Ovary (tissue), 10 donors: ENCODE measurements at places on chromosomes 12 and 14.

GRCh38 chr14:94102768-94103482, 7.6 kb upstream of the IFI27 start:
- no peak for DNase-seq

DNA sequence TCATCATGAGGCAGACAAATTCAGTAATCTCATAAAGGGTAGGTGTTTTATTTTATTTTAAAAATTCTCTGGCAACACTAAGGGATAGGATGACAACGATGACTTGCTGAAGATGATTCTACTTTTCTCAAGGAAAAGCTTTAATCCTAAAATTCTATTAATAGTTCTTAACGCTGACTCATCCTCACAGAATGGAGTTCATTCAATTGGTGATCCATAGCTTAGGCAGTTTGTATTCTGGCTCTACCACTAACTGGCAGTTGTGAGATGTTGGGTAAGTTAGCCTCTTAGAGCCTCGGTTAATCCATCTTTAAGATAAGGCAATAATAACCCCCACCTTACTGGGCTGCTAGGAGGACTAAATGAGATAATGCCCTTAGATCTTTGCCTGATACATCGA, 116.3 kb downstream of the RTN1 start:
- DNase-seq: no peak

DNA sequence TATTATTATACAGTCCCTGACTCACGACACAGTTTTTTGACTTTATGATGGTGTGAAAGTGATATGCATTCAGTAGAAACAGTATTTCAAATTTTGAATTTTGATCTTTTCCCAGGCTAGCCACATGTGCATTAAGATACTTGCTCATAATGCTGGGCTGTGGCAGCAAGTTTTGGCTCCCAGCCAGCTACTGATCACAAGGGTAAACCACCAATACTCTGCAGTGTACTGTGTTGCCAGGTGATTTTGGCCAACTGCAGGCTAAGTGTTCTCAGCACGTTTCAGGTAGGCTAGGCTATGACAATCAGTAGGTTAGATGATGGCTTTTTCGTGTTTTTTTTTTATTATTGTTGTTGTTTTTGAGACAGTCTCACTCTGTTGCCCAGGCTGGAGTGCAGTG, 69.4 kb upstream of the ACTN1 start:
- DNase-seq: peak; percentile 56

DNA sequence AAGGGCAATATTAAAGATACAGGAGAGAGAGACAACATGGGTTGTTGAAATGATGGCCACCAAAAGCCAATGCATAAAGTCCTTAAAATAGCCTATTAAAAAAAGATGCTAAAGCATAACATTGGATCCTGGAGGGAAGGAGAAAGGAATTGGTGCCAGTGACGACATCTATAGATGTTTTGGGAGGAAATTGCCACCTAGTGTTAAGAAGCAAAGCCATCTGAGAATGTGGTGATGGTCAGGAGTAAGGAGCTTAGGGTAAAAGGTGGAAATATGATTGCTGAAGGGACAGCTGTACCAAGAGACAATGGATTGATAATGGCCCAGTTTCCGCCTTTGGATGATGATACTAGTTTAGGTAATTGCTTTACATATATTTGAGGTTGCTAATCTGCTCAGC, 85.1 kb downstream of the TMEM30B start:
- DNase-seq: no peak

- DNase-seq: no peak
Measured at GRCh38 chr14:69316449-69317101, 56.6 kb downstream of the GALNT16 start.

DNA sequence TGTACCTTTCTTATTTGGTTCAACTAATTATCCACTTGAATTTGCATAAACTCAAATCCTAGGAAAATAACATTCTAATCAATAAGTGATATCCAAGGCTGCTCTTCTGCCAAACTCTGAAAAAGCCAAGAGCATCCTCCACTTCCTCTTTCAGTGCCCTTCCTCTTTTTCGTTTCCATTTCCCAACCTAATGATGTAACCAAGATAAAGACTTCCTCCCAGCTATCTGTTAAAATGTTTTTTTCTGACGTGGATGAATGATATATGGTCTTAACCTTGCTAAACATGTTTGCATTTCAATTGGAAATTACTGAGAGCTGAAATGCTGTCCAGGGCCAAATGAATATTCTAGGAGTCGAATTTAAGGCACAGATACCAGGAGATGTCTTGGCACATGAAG, 459.5 kb upstream of the PDE3A start:
- no peak for DNase-seq

- DNase-seq: no peak
Measured at GRCh38 chr12:70255311-70255710, 12.1 kb downstream of the CNOT2 start.

DNA sequence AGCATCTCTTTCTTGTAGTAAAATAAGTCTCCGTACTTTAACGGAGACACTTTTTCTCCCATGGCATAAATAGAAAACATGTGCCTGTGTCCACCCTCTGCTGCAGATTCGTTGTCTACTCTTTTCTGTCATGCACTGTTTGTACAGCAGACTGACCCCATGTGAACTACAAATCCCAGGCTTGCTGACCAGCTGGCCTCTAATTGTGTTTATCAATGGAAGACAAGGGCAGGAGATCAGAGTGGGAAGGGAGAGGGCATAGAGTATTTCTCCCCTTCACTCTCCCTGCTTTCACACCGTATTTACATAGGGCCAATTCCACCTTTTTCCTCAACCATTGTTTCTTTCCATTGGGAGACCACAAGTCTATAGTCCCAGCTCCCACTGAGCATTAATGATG, 31.0 kb upstream of the TMTC2 start:
- DNase-seq: no peak

GRCh38 chr12:2783936-2784600, 10.7 kb upstream of the FKBP4 start:
- DNase-seq: peak; percentile 84

GRCh38 chr14:22994762-22995275, 12.5 kb upstream of the AJUBA start:
- DNase-seq: no peak

DNA sequence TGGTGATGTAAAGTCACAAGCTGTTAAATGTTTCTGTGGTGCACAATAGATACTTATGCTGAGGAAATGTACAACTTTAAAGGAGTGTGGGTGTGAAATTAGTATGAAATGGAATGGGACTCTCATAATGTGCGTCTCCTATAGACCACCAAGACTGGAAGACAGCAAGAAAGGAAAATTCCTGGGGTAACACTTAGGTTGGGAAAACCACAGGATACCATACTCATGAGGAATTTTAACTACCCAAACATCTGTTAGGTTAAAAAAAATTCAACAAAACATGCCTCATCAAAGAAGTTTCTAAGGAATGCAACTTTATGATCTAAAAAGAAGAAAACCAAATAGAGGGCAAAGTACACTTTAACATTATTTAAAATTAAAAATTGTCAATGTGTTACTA, 113.7 kb upstream of the MYF6 start:
- DNase-seq: no peak

DNA sequence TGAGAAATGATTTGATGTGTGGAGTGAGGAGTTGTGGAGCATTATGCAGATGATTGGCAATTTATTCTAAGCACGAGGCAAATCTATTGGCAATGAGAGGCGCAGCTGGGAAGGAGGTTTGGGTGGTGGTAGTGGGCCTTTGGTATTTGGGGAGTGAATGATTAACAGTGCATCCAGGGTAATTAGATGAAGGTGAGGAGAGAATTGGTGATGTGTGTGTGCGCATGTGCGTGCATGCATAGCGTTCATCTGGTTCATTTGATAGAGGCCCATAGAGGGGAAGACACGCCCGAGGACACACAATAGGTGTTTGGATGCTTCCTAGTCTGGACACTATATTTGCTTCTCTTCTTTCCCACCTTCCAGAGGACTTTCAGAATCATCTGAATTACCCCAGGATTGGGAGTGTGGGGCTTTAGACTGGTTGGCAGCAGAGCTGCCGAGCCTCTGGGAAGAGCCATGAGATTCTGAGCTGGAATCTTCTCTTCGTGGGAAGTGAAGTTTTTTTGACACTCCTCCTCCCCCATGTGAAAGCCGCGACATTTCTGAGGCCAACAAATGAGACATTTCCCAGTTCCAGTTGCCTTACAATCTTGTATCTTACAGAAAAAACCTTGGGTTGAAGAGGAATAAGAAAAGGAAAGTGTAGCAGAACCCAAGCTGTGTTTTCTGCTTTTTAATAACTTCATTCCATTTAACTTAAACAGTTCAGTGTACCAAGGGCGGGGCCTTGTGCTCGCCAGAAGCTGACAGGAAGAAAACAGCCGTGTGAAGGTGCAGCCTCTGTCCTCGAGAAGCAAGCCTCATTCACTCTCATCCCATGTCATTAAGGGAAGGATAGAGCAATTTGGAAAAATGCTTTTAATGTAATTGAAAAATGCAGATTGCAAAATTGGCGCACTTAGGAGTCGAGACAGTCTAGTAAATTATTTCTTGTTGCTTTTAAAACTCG, 65.2 kb downstream of the SLC25A47 start:
- no peak for DNase-seq

- DNase-seq: no peak
Measured at GRCh38 chr12:117968826-117969659, at the start of gene KSR2. Gene KSR2, minus strand, starts transcription at chr12:117968990. Its CDS starts 735 bp downstream, at chr12:117968255.

- no peak for DNase-seq
Measured at GRCh38 chr14:71300566-71301330, 393.5 kb downstream of the PCNX1 start.

DNA sequence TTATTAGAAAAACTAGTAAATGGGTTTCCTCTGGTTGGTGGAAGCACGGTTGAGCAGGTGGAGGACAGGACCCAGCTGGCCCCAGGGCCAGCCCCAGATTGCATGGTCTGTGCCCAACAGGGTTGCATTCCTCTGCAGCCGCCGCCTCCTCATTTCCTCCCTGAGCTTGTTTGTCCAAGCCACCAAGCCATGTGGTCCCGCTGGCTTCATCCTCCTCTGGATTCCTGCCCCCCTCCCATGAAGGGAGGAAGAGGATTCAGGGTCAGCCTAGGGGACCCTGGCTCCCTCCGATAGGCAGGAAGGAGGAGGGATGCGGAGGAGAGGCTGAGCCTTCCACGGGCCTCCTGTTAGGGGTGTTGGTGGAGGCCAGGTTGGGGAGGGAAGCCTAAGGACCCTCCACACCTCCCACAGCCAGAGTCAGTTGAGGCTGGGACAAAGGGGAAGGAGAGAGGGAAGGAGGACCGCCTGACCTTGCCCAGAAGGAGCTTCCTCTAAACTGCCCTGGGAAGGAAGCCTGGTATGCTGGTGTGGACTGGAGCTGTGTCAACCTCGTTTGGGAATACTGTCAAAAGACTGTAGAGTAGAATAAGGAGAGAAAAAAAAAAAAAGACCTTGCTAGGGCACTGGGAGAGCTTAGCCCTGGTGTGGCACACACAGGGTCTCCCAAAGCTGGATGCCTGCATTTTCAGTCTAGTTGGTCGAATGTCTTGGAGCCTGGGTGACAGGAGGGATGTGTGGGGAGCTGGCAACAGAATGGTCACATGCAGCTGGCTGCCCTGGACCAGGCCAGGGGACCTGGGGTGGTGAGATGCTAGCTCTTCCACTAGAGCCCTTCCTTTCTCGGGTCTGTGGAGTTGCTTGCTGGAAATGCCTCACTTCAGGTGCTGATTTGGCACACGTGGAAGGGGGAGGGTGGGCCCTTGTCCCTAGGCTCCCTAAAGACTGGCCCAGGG, 42.4 kb downstream of the PLEKHG3 start:
- no peak for DNase-seq

DNA sequence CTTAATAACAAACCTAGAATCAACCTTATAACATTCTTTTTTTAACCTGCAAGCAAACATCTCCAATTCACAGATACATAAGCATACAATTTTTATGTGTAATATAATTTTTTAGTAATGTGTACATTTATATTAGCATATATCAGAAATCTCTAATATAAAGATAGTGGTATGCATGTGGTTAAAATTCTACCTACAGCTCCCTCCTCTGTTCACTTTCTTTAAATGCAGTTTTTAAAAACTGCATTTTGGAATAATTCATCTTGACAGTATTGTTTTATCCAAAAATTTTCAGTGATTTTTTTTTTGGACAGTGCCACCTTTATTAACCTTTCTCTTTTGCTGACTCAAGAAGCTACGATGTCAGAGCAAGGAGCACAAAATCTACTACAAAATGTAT, 13.2 kb upstream of the RXYLT1 start:
- no peak for DNase-seq

DNA sequence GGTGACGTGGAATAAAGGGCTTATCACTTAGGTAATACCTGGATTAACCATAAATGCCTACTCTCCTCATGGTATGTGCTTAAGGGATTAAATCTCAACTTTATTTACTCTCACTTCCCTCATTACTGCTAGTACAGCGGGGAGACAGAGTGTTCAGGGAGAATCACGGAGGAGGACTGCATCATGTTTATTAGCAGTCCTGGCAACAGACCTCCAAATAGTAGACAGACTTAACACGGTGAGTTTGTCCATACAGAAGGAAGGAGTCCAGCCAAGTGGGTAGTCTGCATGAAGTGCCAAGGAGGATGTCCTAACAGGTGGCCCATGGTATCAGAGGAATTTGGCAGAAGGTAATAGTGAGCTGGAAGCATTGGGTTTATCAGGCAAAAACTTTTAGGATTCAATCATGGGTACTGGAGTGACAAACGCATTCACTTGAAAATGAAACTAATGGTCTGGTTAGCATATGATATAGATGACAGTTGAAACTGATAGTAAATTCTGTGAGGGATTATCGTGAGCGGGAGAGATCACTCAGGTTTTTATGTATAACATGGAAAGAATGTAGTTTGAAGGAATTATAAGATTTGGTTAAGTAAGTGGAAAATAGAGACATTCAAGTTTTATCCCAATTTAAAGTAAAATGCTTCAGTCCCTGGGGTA, 471.8 kb downstream of the TMEM117 start:
- DNase-seq: no peak

DNA sequence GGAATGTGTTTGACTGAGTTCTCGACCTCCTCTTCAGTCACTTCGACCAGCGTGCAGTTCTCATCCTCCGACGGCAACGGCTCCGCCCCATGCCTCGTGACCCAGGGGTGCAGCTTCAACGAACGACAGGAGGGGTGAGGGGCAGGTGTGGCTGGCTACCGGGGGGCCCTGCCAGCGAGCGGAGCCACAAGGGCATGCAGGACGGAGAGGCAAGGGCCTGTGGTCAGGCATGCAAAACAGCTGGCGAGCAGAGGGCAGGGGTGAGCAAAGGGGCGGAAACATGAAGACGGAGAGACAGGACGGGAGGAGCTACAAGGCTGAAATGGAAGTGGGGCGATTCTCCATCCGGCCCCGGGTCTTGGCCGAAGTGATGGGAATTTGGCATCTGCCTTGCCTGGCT, 38.7 kb downstream of the P2RX4 start:
- DNase-seq: no peak

GRCh38 chr12:14442221-14442881, 76.9 kb downstream of the ATF7IP start:
- DNase-seq: no peak
